Activated CD8-positive, alpha-beta T cell treated with anti-CD3 and anti-CD28 coated beads, Interleukin-2, amount 10 ng/mL, durations not matched to agents 7 days and 5 days (primary cell): ENCODE measurements at places on chromosomes 13 and 19. TPM values are rescaled to one million over a fixed set of nuclear protein-coding genes. Genes with fewer than 3 reads are reported as not detected.

DNA sequence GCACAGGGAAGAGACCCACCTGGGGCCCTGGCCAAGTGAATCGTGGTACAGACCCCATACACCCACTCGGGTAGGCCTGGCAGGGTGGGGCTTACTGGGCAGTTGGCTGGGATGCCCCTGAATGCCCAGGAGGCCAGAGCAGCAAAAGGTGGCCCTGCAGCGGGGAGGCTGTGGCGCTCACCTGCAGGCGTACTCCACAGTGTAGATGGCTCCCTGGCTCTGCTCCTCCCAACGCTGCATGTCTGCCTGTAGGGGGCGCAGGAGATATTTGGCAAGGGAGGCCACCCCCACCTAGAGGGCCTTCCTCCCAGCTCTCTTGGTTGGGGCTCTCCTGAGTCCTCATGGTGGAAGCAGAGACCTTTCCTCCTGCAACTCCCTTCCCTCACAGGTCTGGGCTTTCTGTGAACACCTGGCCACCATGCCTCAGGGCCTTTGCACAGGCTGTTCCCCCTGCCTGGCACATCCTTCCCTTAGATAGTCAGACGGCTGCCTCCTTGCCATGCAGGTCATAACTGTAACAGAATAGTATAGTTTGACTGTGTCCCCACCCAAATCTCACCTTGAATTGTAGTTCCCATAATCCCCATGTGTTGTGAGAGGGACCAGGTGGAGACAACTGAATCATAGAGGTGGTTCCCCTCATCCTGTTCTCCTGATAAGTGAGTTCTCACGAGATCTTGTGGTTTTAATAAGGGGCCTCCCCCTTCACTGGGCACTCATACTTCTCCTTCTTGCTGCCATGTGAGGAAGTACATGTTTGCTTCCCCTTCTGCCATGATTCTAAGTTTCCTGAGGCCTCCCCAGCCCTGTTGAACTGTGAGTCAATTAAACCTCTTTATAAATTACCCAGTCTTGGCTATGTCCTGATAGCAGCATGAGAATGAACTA is 5.9 kb downstream of the BORCS8 start:
- peaks cover 44% of the 10 kb centered on the region for H3K36me3 ChIP-seq
- H3K4me1 ChIP-seq = peaks cover 26% of the 10 kb centered on the region
- DNase-seq = peak; percentile 75
- no peaks in the 10 kb centered on the region for H3K27me3 ChIP-seq
- H3K4me3 ChIP-seq = no peak overlapping the region
- H3K27ac ChIP-seq = no peak overlapping the region

- DNase-seq = no peak
- peak overlapping the region; percentile 87 for H3K27ac ChIP-seq
- H3K36me3 ChIP-seq = peaks cover 18% of the 10 kb centered on the region
- H3K4me1 ChIP-seq = peaks cover 22% of the 10 kb centered on the region
These were observed 737 bp upstream of the ZNF181 start for GRCh38 chr19:34733266-34733745.

DNA sequence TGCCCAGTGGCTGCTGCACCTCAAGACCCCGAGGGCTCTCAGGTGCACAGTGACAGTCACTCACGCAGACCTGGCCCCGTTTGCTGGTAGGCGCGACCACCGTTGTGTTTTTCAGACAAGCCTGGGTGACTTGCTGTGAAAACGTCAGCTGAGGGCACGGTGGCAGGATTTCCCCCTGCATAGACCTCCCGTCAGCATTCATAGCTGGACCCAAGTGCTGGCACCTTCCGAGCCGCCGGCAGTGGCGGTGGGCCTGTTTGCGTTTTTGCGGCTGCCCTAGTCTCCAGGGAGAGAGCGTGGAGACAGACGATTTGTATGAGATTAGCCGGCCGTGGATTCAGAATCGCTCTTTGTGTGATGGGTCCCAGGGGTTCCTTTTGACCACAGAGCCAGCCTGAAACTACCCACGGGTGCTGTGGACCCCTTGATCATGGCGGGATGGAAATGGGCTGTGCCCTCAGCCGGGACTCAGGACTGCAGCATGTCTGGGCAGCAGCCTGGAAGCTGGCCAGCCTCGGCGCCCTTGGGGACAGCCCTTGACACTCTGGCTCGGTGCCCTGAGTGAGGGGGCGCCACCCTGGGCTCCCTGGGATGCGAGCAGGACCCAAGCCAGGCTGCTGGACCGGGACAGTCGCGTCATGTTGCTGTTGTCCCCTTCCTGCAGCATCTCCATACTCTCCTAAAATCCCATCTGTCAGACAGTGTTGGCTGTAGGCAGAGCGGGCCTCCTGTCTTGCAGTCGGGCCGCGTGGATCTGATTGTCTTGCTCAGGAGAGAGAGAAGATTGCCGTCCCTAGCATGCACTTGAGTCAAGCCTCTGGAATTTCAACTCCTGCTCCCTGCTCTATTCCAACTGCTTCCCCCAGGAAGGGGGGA is 8.6 kb downstream of the KDM4B start:
- no peaks in the 10 kb centered on the region for H3K27me3 ChIP-seq
- H3K4me3 ChIP-seq = no peak overlapping the region
- no peak overlapping the region for H3K27ac ChIP-seq
- H3K36me3 ChIP-seq = peaks cover 5% of the 10 kb centered on the region

GRCh38 chr19:48867123-48867745 is 1.2 kb downstream of the PLEKHA4 start:
- H3K4me3 ChIP-seq = no peak overlapping the region
- H3K36me3 ChIP-seq = no peaks in the 10 kb centered on the region
- no peak for DNase-seq
- H3K27ac ChIP-seq = no peak overlapping the region
- peaks cover 6% of the 10 kb centered on the region for H3K4me1 ChIP-seq
- H3K27me3 ChIP-seq = no peaks in the 10 kb centered on the region

- no peak for DNase-seq
- peaks cover 33% of the 10 kb centered on the region for H3K27me3 ChIP-seq
- no peak overlapping the region for H3K27ac ChIP-seq
- no peak overlapping the region for H3K4me3 ChIP-seq
- H3K36me3 ChIP-seq = no peaks in the 10 kb centered on the region
These were observed 3.8 kb upstream of the IL17D start for GRCh38 chr13:20699715-20700114.

GRCh38 chr19:7698583-7698982 is 3.3 kb downstream of the FCER2 start:
- no peaks in the 10 kb centered on the region for H3K36me3 ChIP-seq
- no peak overlapping the region for H3K27ac ChIP-seq
- no peak overlapping the region for H3K4me3 ChIP-seq
- peaks cover 10% of the 10 kb centered on the region for H3K4me1 ChIP-seq

GRCh38 chr13:82480415-82480814 is 1401.9 kb downstream of the SLITRK1 start:
- no peak overlapping the region for H3K27ac ChIP-seq
- H3K36me3 ChIP-seq = no peaks in the 10 kb centered on the region
- H3K27me3 ChIP-seq = no peaks in the 10 kb centered on the region
- no peak for DNase-seq

DNA sequence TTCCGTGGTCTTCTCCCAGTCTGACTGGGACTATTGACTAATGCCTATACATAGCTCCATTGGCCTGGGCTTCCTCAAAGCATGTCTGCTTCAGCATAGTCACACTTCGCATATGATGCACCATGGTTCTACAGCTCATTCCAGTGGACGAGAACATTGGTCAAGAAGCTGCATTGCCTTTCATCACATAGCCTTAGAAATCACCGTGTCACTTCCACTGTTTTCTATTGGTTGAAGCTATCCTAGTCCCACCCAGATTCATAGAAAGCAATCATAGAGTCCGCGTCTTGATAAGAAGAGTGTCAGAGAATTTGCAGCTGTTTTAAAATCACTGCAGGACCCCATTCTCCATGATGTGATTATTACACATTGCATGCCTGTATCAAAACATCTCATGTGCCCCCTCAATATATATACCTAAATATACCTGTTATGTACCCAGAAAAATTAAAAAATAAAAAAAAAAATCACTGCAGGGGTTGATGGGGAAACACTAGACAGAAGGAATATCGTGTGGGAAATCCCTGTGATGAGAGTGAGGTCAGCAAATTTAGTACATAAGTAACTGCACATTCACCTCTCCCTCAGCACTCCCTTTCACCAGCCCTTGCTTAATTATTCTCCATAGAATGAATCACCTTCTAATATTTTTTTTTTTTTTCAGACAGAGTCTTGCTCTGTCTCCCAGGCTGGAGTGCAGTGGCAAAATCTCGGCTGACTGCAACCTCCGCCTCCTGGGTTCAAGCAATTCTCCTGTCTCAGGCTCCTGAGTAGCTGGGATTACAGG is 2.2 kb upstream of the ARHGAP33 start:
- no peak for DNase-seq
- no peak overlapping the region for H3K27ac ChIP-seq
- peaks cover 27% of the 10 kb centered on the region for H3K4me1 ChIP-seq
- H3K4me3 ChIP-seq = no peak overlapping the region
- no peaks in the 10 kb centered on the region for H3K27me3 ChIP-seq
- peaks cover 17% of the 10 kb centered on the region for H3K36me3 ChIP-seq

DNA sequence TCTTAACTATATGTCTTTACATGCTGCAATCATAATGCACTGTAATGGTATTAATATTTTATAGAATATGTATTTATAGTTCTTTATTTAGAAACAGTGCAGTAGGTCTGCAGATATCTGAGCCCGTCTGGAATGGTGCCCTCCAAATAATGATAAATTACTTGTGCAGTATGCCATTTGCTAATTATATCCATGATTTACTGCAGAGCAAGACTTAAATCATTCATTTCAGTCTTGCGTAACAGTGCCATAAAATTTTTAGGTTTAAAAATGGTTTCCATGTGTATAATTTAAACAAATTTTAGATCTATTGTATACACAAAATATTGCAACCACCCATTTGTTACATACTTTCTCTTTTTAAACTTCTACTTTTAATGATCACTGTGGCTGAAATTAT is 175.1 kb downstream of the ZNF536 start:
- no peak for DNase-seq
- no peak overlapping the region for H3K27ac ChIP-seq
- no peaks in the 10 kb centered on the region for H3K4me1 ChIP-seq
- no peaks in the 10 kb centered on the region for H3K36me3 ChIP-seq
- no peak overlapping the region for H3K4me3 ChIP-seq
- no peaks in the 10 kb centered on the region for H3K27me3 ChIP-seq

Gene CFAP97D2
- total RNA-seq = not detected

Gene ICAM5
- total RNA-seq = 0.57 TPM

Gene GAPDHS
- total RNA-seq = not detected

Gene ZNF560
- total RNA-seq = 0.40 TPM

Gene SPRED3
- 1.3 TPM for total RNA-seq
